NCI-H748 treated with DMSO at 0.1 percent for 48 hours (cell line): ENCODE measurements at places on chromosomes 4 and X.

GRCh38 chr4:77821775-77822174 lies 2.6 kb upstream of the CNOT6L start:
- no peak for DNase-seq

GRCh38 chr4:131764730-131765129 lies 1384.4 kb upstream of the PCDH10 start:
- DNase-seq: no peak

DNA sequence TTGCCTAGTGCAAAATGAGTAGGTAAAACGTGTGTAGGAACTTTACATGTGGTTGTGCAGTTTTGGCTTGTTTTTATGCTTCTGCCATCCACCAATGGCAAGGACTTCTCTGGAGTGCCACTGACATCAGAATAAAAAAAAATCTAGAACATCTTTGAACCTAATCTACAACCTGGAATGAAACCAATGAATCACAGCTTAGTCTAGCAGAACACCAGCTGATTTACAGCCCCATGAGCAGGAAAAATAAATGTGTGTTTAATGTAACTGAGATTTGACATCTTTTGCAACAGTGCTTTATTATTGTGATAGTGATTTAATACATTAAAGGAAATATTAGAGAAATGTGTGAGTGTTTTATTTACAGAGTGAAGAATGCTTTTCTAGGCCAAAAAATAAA lies 995.1 kb downstream of the PCDH7 start:
- DNase-seq: no peak

DNA sequence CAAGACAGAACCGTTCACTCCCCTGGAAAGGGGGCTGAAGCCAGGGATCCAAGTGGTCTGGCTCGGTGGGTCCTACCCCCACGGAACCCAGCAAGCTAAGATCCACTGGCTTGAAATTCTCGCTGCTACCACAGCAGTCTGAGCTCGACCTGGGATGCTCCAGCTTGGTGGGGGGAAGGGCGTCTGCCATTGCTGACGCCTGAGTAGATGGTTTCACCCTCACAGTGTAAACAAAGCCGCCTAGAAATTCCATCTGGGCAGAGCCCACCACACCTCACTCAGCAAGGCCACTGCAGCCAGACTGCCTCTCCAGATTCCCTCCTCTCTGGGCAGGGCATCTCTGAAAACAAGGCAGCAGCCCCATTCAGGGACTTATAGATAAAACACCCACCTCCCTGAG lies 13.4 kb upstream of the PBDC1 start:
- no peak for DNase-seq

- DNase-seq: no peak
Measured at GRCh38 chrX:16457239-16457638, 192.7 kb upstream of the S100G start.

DNA sequence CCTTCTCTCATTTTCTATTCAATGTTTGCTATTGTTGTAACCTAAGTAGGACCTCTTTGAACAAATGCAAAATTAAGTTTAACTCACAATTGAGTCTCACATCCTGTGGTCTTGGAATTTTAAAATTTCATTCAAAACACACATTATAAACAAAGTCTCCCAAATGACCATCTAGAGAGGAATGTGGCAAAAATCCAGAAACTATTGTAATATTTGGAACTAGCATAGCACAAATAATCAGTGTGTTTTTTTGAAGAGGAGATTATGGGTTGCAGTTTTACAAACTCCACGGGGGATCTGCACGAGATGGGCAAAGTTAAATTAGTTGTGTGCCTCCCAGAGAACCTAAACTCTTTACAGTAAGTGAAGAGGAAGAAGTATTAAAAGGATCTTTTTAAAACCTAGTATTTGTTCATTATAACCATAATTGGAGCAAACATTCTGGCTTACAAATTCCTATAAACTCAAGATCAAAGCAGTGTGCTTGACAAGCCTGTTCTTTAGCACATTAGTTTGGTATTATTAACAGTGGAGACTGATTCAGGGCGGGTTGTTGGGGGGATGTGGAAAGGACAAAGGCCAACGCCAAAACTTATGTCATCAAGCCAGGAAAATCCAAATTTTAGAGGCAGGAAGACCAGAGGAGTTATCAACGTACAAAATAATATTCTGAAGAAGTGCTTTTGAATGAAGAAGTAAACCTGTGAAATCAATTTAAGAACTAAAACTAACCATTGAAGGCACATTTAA lies 22.4 kb upstream of the RBPJ start:
- no peak for DNase-seq

- DNase-seq: no peak
Measured at GRCh38 chr4:40730091-40730679, 19.6 kb upstream of the NSUN7 start.

DNA sequence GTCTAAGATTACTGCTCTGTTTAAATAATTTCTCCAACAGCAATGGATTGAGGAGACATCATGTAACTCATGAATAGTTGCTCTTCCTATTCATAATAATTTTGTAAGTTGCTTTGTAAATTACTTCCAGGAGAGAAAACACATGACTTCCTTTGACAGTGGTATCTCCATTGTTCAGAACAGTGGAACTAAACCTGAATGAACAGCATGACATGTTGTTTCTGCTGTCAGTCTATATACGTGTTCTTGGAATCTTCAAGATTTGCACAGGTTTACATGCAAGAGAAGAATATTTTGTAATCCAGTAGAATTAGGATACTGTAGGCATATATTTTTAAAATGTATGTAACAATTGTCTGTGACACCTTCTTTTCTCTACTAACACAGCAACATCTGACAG lies 618.8 kb upstream of the GRID2 start:
- no peak for DNase-seq

GRCh38 chrX:71998836-71999509 lies 88.3 kb downstream of the NHSL2 start:
- DNase-seq: no peak

DNA sequence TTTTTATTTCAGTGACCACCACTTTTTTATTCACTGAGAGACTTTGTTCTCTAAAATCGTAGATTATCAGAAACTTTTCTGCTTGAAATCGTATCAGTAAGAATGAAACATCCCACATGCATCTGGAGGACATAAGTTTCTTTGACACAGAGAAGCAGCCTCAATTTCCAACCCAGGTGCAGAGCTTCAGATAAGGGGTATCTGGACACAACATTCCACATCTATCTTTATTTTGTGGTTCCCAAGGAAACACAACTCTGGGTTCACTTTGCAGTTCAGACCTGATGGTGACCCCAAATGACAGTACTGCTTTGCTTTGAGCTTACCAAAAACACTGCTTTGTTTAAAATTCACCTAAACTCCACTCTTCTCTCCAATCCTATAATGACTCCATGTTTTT lies 1.3 kb upstream of the CLCN5 start:
- DNase-seq: no peak

DNA sequence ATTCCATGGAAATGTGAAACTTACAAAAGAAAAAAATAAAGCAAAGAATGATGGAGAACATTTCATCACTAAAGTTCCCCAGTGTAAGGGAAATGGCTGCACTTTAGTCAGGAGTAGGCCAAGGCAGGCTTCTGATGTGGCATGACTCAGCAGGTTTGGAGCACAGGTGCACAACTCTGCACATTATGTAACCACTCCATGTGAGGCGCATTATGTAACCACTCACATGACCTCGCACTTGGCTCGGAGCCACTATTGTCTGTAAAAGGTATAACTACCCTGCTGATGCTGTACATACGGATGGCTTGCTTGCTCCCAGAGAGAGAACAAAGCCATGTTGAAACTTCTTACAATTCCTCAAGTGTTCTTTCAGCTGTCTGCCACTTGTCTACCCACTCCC lies 727.6 kb downstream of the TRAM1L1 start:
- DNase-seq: peak; percentile 34

GRCh38 chr4:67940506-67940905 lies 22.8 kb downstream of the TMPRSS11A start:
- DNase-seq: no peak

- no peak for DNase-seq
Measured at GRCh38 chr4:169716677-169717076, 41.1 kb downstream of the HPF1 start.

GRCh38 chrX:78329486-78329885 lies 2.1 kb upstream of the CYSLTR1 start:
- no peak for DNase-seq

DNA sequence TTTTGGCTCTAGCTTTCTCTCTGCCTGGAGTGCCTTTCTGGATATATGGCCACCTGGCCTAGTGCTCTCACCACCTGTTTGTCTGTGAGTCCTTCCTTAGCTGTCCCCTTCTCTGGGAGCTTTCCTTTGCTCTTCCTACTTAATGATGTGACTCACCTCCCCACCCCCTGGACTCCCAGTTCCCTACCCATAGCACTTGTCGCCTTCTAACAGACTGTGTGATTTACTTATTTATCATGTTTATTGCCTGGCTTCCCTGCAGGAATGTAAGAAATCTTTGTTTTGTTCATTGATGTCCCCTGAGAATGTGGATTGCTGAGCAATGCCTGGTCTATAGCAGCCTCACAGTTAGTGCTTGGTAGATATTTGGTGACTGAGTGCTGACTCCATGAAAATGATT lies 18.9 kb downstream of the ADD1 start:
- no peak for DNase-seq
